ENCODE measurements at places on chromosomes 4 and X.
A peak's percentile ranks its signal among the peaks of the same experiment; 100 is the strongest.

GRCh38 chr4:183657564-183657963 is 1.4 kb downstream of the RWDD4 start:
- no peak for DNase-seq

DNA sequence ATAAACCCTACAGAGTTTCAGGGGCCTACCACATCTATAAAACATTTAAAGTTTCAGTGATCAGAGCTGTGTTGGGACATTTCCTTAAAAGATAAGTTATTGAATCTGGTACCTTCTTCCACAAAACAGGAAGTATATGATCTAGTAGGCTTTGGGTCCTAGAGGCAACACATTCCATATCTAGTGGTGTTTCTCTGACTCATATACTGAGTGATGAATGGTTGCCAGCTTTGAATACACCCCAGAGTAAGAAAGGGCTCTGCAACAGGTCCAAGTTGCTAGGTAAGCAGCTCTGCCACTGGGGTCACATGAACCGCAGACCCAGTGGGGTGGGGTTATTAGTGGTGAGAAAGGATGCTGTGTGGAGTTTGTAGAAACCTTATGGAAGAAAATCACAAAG is 32.4 kb upstream of the BLTP1 start:
- DNase-seq: no peak

DNA sequence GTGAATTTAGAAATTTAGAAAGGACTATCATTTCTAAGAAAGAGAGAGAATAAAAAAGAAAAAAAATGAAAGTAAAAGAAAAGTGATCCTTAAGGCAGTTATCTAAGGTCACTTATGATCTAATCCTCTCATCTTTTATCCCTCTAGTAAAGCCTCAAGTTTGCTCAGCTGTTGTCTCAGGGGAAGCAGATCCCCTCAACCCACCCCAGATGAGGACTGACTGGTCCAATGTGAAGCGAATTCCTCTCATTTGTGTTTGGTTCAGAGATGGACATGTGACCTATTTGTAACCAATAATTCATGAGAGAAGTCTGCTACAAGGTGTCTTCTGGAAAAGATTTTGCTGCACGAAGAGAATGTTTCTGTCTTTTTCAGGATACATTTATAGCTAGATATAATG is 1591.3 kb downstream of the ADGRL3 start:
- DNase-seq: no peak

DNA sequence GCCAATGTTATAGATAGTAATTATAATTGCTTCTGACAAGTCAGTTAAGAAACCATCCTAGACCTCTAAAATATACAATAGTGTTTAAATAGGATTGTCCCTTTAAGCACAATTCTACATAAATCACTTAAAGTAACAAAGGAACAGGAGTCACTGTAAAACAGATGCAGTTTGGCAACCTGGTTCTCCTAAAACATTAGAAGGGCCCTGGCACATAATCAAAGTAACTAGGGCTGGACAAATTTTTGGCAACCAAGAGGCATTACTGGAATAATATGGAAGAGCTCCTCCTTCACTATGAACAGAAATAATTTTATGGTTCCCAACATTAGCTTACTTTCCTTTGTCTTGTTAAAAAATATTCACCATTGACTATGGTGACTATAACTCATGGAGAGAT is 75.0 kb upstream of the CCDC160 start:
- no peak for DNase-seq

- peak; percentile 79 for DNase-seq
Measured at GRCh38 chr4:112321776-112322684, 24.9 kb downstream of the ALPK1 start.

GRCh38 chr4:66636349-66636748 is 909.0 kb downstream of the CENPC start:
- DNase-seq: no peak

DNA sequence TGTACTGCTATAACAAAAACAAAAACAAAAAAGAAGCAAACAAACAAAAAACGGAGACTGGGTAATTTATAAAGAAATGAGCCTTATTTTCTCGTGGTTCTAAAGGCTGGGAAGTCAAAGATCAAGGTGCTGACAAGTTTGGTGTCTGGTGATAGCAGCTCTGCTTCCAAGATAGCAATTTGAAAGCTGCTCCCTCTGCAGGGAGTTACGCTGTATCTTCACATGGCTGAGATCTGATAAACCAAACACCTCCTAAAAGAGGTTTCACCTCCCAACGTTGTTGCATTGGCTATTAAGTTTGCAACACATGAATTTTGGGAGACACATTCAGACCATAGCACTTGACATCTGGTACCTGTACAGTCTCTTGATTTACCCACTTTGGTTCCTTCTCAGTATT is 854.2 kb downstream of the CENPC start:
- no peak for DNase-seq

GRCh38 chr4:75259306-75259705 is 254.9 kb downstream of the RCHY1 start:
- DNase-seq: no peak

GRCh38 chr4:2290974-2291704 is 29.2 kb upstream of the MXD4 start:
- DNase-seq: peak; percentile 86

GRCh38 chr4:3702561-3703221 is 63.5 kb upstream of the ADRA2C start:
- no peak for DNase-seq

DNA sequence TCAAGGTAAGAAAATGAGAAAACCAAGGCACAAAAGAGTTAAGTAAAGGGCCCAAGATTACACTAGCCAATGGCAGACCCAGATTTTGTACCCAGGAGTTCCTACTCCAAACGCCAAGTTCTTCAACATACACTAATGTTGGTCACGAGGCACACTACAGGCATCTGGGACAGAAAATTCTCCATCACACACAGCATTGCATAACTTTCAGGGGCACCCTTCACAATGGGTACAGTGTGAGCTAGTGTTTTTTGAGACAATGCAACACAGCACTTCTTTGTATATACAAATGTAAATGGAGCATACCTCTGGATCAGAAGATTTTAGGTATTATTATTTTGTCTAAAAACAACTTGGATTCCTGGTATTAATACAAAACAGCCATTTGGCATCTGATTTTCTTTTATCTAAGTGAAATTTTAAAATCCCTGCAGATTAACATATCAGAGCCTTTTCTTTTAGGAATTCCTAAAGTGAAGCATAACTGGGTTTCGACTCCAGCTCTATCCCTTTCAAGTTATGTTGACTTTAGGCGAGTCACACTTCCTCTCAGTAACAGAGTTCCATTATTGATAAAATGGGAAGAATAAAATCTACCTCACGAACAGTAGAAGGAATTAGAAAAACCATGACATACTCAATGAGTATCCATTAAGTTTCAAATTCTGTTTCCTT is 41.1 kb downstream of the ADGRA3 start:
- no peak for DNase-seq

- no peak for DNase-seq
Measured at GRCh38 chr4:15888515-15888914, 50.0 kb downstream of the FGFBP1 start.

DNA sequence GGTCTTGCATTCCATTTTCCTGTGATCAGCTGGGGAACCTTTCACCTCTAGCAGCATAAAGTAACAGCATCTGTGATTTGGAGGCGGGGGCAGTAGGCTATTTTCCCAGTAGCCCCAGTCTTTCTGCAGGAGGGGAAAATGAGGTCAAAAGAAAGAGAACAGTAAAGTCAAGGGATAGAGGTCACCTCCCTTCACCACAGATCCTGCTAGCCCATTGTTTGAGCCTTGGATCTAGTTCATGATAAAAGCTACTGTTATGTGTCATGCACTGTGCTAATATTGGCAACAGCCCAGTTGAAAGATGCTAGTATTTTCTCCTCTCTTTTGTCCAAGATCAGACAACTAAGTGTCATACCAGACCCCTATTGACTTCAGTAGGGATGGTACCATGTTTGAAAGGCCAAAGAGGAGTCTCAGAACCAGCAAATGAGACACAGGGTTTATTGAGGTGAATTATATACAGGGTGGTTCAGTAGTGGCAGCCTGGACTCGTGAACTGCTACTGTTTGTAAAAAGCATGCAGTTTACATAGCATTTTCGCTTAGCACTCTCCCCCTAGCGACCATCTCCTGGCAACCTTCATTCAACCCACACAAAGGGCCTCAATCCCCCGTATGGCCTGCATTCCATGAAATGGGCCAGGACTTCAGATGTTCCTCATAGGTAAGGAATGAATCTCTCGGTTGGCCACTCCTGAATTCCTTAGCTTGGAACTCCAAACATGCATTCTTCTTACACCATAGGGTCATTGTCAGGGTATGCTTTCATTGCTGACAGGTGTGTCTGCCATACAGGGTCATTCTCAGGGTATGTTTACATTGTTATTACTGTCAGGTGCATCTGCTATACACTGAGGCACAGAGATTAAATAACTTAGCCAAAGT is 170.0 kb upstream of the FRMPD4 start:
- no peak for DNase-seq

- DNase-seq: no peak
Measured at GRCh38 chr4:108531461-108531860, 88.9 kb upstream of the RPL34 start.

DNA sequence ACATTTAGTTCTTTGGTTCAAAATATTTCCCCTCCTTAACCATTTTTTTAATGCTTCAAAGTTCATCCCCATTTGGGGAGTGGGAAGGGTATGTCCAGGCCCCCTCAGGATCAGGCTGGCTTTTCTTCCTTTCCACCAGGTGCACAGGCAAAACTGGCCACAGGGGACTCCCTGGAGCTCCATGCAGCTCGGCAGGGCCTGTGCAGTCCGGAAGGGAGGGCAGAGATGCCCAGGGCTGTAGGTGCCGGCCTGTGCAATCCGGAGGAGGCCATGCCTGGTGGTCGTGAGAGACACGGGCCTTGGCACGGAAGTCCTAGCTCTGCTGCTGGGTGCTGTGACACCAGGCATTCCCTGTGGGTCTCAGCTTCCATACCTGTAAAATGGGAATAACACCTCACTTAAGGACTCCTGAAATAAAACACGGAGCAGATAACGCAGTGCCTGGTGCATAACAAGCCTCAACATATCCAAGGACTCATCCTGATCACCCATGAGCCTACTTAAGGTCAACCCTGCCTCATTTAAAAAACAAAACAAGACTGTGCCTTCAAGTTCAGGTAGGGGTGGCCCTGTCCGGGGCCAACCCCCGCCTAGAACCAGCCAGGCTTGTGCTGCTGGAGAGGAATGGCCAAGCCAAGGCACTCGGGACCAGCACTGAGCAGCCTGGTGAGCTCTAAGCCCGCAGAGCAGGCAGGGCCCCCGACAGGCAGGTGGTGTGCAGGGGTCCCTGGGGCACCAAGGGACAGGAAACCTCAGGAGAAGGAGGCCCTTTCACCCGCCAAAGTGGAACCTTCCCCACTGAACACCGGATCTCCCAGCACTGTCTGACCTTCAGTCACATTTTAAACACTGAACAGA is 21.2 kb upstream of the CYP4V2 start:
- DNase-seq: no peak

DNA sequence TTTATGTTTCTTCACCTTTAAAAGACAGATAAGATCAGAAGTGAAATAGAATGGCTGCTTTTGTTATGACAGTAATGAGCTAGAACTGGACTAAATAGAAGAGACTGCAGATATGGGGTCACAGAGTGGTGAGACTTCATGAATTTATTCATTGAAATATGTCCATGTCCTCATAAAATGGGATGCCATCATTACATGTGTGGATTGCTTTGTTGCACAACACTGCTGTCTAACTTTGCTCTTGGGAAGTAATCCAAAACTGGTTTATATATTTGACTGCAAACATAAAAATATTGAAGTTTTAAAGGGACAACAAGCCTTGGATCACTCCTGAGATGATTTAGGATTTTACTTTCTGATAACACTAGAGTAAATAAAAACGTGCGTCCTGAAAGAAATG is 209.2 kb upstream of the FAT4 start:
- DNase-seq: no peak

- DNase-seq: no peak
Measured at GRCh38 chr4:63784822-63785221, 624.4 kb downstream of the TECRL start.

GRCh38 chrX:100946299-100946927 is 17.7 kb upstream of the XKRX start:
- no peak for DNase-seq

GRCh38 chr4:90357117-90357710 is 230.0 kb downstream of the CCSER1 start:
- no peak for DNase-seq

- DNase-seq: no peak
Measured at GRCh38 chr4:5759236-5760075, 48.5 kb downstream of the EVC start.

- no peak for DNase-seq
Measured at GRCh38 chrX:141701072-141701471, 2.5 kb upstream of the SPANXD start.

- DNase-seq: no peak
Measured at GRCh38 chr4:89196056-89196674, 84.8 kb downstream of the TIGD2 start.

GRCh38 chrX:36957425-36958328 is 50.5 kb upstream of the FAM47C start:
- DNase-seq: no peak

DNA sequence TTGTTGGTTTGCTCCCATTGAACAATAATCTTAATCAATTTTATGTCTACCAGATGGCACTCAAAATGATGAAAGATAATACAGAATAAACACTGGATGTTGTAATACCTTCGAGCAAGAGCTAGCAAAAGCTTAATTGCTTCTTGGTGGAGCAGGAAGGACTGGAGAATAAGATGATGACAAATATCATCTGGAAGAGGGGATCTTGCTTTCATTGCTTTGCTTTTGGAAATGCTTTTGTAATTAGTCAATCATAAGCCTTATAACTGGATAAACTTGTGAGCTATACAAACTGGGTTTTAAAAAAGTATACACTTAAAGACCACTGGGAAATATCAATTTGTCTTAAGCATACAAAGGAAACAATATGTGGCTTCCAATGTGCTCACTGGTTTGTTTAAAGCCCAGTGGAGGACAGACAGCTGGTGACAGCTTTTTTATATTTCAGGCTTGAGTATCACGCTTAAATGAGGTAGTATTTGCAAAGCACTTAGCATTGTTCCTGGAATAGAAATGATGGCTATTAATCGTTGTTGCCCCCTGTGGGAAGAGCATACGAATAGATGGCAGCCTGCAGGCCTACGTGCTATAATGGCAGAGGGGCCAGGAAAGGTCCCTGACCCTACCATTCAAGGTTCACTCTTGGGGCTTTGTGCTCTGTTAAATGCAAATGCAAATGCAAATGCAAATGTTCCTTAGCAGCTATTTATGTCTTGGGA is 61.2 kb downstream of the TMEM150C start:
- DNase-seq: no peak

- DNase-seq: no peak
Measured at GRCh38 chr4:126991965-126992364, 640.8 kb upstream of the INTU start.

GRCh38 chrX:108131471-108131870 is 39.9 kb downstream of the ATG4A start:
- DNase-seq: no peak

DNA sequence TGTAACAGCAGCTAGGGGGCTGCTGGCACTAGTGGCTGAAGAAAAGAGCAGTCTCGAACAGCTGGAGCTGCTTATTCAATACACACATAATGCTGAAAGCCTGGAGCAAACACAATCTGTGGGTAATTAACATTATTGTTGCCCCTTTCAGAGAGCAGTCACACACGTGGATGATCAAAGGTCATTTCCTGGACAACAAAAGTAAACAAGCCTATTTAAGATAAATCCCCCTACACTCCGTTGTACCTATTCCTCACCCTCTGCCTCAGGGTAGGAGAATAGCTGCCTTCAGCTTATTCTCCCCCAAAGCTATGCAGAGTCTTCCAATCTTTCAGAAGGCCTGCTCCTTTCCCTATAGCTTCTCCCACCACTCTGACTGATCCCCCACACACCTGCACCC is 803.9 kb downstream of the C4orf33 start:
- no peak for DNase-seq

- no peak for DNase-seq
Measured at GRCh38 chr4:118224243-118224829, 128.5 kb downstream of the PRSS12 start.

GRCh38 chr4:174154215-174154854 is 129.1 kb downstream of the FBXO8 start:
- no peak for DNase-seq
